Adrenal gland (tissue), 19 donors: ENCODE measurements at places on chromosomes 11 and 22. TPM values are rescaled to one million over a fixed set of nuclear protein-coding genes. Genes with fewer than 3 reads are reported as not detected.

GRCh38 chr22:29260031-29260560 is 7.7 kb downstream of the RHBDD3 start:
- no peak for DNase-seq

DNA sequence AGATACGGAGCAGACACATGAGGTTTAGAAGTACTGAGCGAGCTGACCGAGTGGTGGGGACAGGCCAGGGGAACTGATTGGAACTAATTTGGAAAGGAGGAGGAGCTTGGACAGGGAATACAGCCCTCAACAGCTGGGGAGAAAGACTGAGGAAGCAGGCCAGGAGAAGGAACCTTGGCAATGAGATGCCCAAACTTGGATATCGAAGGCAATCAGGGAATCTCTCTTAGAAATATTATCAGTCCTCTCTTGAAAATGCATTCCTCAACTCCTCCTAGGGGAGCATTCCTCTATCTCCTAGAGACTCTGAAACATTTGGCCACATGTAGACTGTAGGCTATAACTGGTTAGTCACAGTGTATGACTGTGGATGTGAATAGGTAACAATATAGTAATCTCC is 284.6 kb downstream of the GUCY1A2 start:
- DNase-seq: no peak

Gene PRRG4
- total RNA-seq: 0.11 TPM

DNA sequence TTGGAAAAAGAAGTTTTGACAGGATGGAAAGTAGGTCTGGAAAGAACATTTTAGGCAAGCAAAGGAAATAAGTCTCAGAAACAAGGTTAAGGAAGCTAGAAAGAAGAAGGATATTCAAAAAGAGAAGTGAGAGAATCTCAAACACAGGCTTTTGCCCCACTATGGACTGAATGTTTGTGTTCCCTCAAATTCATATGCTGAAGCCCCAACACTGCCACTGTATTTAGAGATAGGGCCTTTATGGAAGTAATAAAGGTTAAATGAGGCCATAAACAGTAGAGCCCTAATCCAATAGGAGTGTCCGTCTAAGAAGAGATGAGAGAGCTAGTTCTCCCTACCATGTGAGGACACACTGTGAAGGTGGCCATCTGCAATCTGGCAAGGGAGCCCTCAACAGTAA is 20.6 kb upstream of the RPS13 start:
- DNase-seq: no peak

- DNase-seq: no peak
Observed at GRCh38 chr22:23769321-23769965, 1.7 kb upstream of the CHCHD10 start.

Gene OMP
- 0.92 TPM for total RNA-seq

DNA sequence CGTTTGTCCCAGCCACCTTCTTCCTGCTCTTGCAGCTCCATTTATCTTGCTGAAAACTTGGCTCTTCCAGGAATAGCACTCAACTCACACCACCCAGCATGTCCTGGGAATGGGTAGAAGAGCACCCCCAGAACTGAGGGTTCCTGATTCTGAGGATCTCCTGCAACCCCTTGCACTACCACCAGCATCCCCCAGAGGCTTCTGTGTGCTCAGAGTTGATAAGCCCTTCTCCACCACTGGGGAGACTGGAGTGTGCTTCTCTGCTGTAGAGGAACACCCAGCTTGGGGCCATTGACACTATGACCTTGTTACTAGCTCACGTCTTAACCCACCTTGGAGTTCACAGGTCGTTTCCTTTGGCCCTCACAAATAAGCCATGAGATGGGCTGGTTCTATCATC is 121.0 kb downstream of the GRIK4 start:
- DNase-seq: no peak

DNA sequence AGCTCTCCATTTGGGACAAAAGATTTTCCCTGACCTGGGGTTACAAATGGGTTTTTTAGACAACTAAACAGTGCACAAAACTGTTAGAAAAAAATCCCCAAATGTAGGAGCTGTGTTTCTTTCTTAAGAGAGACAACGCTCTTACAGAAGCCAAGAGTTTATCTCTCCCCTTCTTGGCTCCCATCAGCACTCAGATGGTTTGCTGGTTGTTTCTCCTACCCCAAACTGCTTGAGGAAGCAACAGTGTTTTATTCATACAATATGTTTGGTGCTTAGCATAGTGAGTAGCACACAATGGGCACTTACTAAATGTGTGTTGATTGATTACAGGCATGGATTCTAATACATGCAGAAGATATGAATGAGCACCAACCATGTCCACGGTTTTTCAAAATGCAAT is 209.5 kb upstream of the ANO5 start:
- DNase-seq: no peak

DNA sequence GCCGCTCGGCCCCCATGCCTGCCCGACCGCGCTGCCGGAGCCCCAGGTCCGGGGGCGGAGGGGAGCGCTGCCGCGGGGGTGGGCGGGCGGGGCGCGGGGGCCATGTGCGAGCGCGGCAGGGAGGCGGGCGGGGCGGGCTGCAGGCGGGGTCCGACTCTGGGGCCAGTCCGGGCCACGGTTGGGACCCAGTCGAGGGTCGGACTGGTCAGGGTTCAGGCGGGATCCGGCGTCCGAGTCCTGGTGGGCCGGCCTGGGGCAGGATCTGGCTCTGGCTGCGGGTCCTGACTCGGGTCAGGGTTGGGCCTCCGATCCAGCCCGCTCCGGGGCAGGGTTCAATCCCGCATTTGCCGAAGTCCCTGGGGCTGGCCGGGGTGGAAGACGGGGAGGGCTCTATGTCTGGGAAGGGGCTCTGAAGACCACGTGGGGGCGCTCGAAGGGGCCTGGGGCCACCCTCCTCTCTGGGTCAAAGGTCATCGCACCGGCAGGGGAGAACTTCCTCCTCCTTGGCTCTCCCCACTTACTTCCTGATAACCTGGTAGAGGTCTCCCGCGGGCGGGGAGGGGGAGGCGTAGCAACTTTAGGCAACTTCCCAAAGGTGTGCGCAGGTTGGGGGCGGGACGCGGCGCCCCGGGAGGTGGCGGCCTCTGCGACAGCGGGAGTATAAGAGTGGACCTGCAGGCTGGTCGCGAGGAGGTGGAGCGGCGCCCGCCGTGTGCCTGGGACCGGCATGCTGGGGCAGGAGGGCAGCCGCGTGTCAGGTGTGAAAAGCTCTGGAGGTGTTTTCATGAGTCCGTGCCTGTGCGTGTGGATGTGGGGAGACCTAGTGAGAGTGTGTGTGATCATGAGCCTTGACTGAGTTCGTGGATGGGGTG is 603 bp downstream of the ESRRA start:
- DNase-seq: peak; percentile 84

DNA sequence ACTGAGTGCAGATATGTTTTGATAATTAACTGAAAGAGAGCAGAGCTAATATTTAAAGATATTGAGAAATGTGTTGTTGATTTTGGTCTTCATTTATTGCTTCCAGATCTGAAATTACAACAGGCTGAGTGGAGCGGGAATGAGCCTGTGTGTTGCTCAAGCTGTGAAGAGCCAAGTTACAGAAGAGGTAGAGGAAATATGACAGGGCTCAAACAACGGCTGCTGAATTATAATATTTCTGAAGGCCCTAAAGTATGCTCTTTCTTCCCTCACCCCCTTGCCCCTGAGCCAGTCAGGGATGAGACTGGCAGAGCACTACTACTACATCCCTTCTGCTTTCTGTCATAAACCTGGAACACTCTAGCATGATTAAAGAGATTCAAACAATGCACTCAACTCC is 115.6 kb downstream of the FANCF start:
- DNase-seq: no peak

- no peak for DNase-seq
Observed at GRCh38 chr11:76678321-76678720, 7.8 kb upstream of the LRRC32 start.

DNA sequence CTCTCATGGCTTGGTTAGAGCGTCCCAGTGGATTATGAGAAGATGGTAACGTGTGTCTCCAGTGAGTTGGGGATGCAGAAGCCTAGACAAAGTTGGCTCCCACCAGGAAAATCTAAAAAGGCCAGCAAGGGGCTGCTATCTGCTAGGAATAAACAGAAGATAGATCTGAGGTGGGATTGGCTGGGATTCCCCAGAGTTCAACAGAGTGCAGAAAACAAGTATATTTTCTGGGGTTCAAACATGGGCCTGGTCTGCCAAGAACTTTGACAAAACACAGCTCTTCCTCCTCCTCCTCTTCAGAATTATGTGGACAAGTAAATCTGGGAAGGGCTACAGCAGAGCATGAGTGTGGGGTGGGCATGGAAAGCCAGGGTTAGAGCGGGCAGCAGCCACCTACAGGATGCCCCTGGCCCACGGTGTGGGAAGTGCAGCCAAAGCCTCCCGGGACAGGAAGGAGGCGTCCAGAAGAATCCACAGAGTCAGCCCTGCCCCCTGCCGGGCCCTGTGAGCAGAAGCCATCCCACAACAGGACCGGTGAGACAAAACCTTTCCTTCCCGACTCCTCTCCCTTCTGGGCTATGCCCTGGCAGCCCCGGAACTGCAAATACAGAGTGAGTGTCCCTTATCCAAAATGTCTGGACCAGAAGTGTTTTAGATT is 67.1 kb downstream of the CD82 start:
- peak; percentile 58 for DNase-seq

- no peak for DNase-seq
Observed at GRCh38 chr22:24185001-24185500, 3.8 kb downstream of the SUSD2 start.

Gene NXPE1
- not detected for total RNA-seq
